ENCODE measurements at places on chromosomes 2 and 18.

DNA sequence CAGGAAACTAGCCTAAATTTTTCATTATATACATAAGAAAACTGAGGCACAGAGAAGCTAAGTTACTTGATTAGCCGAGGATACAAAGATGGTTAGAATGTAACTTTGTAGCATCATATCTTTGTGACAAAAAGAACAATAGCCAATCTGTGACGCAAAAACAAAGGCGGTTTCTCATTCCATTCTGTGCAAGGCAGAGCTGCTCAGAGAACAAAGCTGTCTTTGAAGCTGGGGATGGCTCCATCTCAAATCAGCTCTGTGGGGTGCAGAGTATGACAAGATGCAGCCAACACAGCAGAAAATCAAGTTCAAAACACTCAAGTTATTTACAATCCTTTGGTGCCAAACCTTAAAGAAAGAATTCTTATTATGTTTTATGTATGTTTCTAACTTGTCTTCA, 81.9 kb upstream of the VWC2L start:
- DNase-seq = no peak

DNA sequence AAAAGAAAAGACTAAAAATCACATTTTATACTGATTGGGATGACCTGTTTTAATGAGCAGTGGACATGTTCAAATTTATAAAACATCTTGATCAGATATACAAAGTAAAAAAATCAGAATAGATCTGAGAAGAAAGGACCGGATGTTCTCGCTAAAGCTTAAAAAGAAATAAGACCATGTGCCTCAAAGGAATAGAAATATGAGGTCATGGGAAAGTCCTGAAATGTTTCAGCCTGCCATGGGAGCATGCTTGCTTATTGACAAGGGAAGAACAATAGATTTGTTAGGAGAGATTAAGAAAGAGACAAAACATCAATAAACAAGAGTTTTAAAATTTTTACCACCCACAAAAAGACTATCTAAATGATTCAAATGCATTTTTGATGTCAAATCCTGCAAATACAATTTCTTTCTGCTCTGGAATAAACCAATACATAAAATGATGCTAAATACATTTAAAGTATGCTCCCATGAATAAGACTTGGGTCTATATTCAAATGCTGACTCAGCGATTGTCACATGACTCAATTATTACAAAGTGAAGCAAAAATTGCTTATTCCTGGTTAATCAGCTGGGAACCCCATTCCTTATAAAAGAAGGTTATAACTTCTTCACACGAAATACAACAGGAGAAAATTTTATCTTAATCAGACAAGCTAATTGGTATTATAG, 633.9 kb upstream of the PKDCC start:
- DNase-seq = no peak

DNA sequence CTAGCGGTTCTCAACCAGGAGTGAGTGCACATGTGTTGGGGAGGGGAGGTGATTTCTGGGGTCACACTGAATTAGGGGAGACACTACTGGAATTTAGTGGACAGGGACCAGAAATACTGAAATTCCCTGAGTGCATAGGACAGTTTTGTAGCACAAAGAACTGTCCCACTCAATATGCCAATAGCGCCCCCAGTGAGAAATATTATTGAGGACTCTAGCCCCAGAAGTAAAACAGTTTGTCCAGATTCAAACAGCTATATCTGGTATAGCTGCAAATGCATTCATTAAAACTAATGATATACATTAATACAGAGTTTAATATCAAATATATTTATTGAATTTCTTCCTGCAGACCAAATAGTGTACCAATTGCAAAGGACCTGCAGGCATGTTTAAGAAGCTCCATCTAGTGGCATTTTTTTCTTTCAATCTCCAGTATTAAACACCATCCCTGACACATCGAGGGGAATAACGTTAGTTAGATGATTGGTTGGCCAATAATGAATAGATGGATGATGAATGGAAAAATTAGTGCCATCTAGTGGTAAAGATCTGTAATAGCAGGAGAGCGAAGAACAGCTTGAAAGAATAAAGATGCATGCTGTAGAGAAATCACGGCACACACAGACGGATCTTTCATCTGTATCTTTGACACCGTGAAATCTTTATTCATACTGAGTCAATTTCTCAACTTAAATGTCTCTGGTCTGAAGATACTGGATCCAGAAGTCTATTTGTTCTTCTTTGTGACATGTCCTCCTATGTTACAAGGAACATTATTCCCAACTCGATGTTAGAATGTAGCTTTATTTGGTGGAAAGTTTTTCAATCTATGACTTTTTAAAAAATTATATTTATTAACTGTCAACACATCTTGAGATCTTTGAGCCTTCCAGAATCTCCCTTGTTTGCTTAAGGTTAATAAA, 62.5 kb downstream of the DHRS9 start:
- DNase-seq = peak; percentile 48

DNA sequence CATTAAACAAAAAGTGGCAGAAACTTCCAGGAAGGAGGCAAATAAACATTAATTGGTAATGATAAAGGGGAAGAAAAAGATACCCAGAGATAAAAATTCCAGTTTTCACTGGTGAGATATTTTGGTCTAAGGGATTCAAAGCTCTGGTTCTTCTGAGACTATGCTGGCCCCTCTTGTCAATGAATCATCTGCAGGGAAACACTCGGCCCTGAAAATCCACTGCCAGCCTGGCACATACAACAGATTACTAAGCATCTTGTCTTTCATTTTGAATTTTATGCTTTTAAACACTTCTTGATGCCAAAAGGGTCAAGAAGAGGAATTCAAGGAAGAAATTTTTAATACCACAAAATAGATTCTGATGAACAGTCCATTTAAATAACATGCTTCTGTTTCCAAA, 1603.8 kb upstream of the ZEB2 start:
- DNase-seq = peak; percentile 44

DNA sequence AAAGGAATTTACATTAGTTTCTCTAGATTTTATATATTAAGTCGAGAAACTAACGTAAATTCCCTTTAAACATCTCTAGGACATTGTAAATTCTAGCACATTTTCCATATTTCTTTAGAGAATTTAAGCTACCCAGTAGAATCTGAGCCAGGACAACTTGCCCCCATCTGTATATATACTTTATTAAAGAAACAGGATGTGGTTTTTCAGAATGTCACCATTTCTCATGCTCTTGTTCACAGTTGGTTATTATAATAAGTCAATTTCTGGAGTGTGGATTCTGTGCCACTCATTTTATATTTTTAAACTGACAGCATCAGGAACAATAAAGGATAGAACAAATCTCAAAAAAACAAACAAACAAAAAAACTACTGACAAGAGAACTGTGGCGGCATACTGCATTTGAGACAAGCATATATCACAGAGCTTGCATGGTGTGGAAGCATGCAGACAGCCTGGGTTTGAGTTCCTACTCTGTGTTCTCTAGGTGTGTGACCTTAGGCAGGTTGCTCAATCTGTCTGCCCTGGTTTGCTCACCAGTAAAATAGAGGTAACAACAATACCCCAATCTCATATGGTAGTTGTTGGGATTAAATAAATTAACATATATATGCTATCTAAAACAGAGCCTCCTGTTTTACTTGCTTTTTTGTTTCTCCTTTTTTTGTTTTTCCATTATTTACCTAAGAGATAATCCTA, 61.4 kb upstream of the DNER start:
- no peak for DNase-seq

- no peak for DNase-seq
Observed at GRCh38 chr2:95353055-95353575, 49.4 kb upstream of the FAHD2A start.

GRCh38 chr2:100140582-100140981, 1.8 kb downstream of the AFF3 start:
- DNase-seq = no peak

DNA sequence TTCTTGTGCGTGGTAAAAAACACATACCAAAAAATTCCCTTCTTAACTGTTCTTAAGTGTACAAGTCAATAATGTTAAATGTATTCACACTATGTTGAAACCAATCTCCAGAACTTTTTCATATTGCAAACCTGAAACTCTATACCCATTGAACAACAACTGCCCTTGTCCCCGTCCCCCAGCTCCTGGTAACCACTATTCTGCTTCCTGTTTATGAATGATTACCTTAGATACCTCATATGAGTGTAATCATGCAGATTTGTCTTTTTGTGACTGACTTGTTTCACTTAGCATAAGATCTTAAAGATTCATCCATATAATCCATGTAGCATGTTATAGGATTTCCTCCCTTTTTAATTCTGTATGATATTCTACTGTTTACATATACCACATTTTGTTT, 59.9 kb downstream of the NAT8 start:
- no peak for DNase-seq

DNA sequence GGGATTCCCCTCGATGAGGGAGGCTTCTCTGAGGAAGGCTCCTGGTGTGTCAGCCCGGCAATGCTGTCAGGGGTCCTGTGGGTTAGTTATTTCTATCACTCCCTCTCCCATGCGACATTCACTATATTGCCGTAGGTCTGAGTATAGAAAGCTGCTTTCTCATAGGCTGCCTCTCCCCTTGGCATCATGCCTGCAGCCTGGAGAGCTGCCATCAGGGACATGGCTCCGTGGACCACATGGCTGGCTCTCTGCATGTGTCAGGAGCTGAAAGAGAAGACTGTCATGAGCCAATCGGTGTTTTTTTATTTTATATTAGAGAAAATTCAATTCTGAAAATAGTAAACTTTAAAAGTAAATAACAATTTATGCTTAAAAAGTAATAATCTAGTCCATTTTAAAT, 198.0 kb downstream of the CDH20 start:
- DNase-seq = peak; percentile 11

DNA sequence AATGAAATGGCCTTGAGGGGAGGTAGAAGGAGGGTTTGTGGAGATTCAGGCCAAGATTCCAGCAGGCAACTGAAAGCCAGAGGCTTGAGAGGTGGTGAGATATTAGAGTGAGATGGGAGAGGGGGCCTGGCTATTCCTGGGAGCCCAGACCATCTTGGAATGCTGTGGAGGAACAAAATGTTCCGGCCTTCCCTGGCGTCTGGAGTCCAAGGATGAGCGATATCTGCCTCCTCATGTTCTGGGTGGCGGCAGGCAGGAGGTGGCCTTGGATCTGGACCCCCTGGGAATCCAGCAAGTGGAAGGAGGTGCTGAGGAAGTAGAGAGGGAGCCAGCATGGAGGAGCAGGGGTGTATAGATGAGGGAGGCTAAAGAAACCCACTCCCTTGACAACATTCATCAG, 335.9 kb downstream of the CYP26B1 start:
- no peak for DNase-seq

DNA sequence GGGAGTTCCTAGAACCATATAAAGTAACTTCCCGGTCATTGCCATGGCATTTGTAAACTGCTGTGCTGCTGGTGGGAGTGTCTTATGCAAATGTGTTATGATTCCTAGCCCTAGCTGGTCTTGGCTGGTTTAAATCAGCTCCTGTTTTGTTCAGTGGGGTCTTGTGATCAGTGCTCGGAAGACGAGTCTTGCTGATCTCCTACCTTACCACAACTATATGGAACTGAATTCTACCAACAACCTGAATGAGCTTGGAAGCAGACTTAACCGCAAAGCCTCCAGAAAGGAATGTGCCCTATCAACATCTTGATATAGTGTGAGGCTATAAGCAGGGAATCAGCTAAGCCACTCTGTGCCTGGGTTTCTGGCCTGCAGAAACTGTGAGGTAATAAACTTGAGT, 33.5 kb downstream of the POLE4 start:
- no peak for DNase-seq

DNA sequence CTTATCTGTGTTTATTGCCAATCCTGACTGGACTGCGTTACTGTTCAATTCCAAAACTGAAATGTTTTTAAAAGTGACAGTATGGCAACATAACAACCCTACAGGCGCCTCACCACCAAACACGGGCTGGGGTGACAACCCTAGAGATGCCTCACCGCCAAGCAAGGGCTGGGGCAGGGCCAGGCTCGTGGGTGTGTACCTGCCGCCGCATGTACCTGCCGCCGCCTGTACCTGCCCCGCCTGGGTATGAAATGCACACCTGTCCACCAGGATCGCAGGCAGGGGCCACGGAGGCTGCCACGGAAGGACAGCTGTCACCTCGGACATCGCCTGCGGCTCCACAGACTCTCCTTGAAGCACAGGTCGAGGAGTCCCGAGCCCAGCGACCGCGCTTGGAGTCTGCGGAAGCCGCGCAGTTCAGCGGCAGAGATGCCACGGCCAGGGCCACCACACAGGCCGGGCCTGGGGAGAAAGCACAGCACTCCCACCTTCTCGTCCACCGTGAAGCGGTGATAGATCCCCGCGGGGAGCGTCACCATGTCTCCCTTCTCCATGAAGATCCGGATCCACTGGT, 18.9 kb downstream of the ADI1 start:
- no peak for DNase-seq

DNA sequence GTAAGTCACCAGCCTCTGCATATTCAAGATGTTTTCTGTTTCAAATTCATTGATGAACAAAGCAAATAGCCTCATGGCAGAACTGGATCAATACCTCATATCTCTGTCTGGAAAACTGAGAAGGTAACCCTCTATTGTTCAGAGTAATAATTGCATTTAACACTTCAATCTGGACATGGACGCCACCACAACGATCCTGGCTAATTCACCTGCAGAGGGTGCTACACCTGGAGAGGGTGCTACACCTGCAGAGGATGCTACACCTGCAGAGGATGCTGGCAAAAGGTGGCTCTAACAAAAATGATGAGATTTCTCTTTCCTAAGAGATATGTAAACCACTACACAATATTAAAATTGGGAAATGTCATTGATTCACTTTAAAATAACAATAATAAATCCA, 183.1 kb upstream of the HNRNPA3 start:
- DNase-seq = no peak

DNA sequence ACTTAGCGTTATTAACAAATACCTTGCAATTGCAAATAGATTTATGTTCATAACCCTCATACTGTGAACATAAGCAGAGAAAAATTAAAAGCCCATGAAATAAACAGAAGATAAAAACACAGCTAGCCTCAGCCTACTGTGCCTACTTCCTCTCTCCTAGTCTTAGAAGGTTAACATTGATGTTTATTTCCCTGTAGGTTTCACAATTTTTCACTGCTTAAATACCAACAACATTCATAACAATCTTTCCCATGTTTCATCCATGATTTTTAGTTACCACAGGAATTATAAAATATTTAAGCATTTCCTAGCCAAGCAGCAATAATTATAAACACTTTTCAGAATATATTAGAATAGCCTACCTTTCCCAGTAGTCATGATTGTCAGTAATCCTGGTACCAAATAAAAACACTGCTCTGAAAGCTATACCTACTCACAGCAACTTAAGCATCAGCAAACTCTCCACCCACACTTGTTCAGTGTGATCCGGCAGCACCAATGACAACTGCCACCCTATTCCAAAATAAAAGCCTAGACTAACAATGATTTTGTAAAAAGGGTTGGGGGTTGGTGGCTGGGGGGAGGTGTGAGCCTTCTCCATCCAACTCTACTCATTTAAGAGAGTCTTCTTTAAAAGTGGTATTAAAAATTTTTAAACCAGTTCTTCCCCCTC, 40.6 kb upstream of the RNU4ATAC start:
- DNase-seq = no peak

GRCh38 chr2:95056461-95057459, 31.3 kb downstream of the MAL start:
- peak; percentile 94 for DNase-seq

GRCh38 chr2:109694190-109694589, 80.0 kb downstream of the SOWAHC start:
- peak; percentile 49 for DNase-seq

Measured in M059J (cell line).